ENCODE measurements at places on chromosomes 2 and 18.

- DNase-seq: no peak
Measured at GRCh38 chr2:148533004-148533403, 111.5 kb upstream of the EPC2 start.

GRCh38 chr2:177548636-177549035 is 156.1 kb downstream of the AGPS start:
- DNase-seq: no peak

GRCh38 chr2:226339616-226340015 is 460.0 kb downstream of the IRS1 start:
- DNase-seq: no peak

DNA sequence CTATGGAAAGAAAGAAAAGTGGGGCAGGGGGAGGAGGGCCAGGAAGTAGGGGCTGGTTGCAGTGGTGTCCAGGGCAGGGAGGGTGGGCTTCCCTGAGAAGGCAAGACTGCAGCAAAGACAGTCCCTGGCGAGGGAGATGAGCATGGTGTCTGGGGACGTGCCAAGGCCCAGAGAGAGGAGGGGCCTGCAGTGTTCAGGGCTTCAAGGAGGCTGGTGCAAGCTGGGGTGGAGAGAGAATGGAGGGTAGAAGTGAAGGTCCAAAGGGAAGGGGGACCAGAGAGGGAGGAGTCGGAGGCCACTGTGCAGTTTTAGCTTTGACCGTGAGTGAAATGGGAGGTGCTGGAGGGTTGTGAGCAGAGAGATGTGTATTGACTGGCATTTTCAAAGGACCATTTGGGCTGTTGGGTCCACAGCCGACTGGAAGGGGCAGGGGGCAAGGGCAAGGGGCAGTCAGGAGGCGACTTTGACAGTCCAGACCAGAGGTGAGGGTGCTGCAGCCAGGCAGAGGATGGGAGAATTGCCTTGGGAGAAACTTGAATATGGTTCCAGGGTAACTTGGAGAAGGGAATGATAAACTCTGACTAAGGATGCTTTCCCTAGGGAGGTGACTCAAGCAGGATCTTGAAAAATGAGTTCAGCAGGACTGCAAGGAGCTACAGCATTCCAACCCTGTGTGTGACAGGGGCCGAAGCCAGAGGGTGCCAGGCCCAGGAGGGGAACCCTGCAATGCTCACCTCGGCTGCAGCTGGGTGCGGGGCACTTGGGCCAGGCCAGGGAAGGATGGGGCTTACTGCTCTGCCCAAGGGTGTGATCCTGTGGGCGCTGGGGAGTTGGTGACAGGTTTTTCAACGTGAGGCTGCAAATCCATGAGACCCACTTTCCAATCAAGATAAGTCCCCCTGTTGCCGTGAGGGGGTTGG is 177.1 kb upstream of the HAAO start:
- DNase-seq: no peak

- DNase-seq: peak; percentile 65
Measured at GRCh38 chr2:137659616-137660015, 304.7 kb upstream of the HNMT start.

DNA sequence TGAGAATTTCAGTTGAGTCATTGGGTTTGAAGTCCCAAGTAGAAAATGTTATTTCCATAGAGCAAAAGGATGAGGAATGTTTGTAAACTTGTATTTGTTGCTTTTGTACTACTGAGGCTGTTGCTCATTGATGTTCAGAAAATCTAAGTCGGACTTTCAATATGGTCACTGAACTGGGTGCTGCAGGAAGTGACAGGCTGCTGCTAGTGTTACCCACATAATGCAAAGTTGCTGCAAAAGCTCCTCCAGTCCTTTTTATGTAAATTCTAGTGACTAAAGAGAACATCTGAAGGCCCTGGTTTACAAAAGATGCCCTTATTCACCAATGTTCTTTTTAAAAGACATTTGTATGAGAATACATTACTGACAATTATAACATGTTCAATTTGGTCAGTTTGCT is 131.1 kb upstream of the FAM98A start:
- no peak for DNase-seq

DNA sequence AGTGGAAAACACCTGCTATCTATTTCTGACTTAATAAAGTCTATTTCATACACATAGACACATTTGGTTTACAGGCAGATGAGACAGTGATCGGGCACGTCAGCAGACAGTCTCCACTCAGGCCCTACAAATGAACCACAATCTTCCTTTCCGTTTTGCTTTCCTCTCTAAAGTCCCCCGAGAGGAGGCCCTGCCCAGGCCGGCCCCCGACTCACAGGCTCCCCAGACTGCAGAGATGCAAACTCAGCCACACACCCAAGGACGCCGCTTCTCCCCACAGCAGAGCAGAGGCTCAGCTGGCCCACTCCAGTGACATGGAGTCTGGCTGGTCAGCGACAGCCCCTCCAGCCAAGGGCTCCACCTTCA is 9.3 kb upstream of the MTERF4 start:
- no peak for DNase-seq

DNA sequence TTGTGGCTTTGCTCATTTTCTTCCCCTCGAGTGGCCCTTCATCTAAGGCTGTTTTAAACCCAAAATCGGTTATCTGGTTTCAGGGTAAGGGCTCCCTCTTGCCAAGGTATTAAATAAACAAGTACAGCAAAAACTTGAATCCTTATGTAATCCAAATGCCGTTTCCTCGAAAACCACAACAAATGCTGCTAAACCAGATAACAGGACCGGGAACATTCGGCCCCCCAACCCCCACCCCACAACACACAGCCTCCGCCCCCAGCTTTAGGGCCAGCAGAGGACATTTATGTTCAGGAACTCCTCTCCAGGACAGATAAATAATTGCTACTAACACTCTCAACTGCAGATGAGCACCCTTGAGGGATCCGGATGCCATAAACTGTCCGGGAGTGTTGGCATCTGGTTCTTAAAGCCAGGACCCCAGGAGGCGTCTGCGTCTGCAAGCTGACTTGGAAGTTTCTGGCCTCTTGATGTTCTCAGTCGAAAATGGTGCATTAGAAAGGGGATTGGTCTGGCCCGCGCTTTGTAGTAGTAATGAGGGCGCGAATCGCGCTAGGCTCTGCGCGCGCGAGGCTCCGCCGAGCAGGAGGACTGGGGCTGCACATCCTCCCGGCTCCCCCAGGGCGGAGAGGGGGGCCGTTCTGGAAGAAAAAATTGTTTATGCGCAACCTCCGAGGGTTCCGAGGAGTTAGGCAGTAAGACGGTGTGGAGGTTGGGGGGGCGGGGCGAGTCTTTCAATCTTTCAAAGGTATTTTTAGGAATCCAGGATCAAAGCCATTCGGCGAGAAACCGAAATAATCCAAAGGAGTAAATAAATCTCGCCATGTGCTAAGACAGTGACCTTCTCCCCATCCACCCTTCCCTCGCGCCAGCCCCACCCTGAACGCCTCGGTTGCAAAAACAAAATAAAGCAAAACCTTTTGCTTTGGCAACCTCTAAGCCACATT is 3.9 kb upstream of the ID2 start:
- peak; percentile 77 for DNase-seq

GRCh38 chr2:130776550-130776949 is 21.2 kb downstream of the AMER3 start:
- DNase-seq: no peak

GRCh38 chr2:215831296-215831913 is 181.9 kb downstream of the MREG start:
- peak; percentile 28 for DNase-seq
